ENCODE measurements at places on chromosomes 5 and 9. TPM values are rescaled to one million over a fixed set of nuclear protein-coding genes. Genes with fewer than 3 reads are reported as not detected.

MSMP gene
- 0.55 TPM for total RNA-seq

SLC1A3 gene
- total RNA-seq = 10.1 TPM

RAB3C gene
- 0.04 TPM for total RNA-seq

CEL gene
- 31.2 TPM for total RNA-seq

TRIM36 gene
- 1.4 TPM for total RNA-seq

DOCK8 gene
- total RNA-seq = 5.1 TPM

LAMC3 gene
- total RNA-seq = 10.2 TPM

GRCh38 chr5:124104344-124104743 is 592.4 kb downstream of the CSNK1G3 start:
- DNase-seq = no peak

- DNase-seq = no peak
Measured at GRCh38 chr5:90598293-90598692, 39.7 kb downstream of the ADGRV1 start.

GRCh38 chr9:6034954-6035353 is 19.5 kb upstream of the RANBP6 start:
- DNase-seq = no peak

- no peak for DNase-seq
Measured at GRCh38 chr5:96242571-96242970, 190.5 kb downstream of the PCSK1 start.

DNA sequence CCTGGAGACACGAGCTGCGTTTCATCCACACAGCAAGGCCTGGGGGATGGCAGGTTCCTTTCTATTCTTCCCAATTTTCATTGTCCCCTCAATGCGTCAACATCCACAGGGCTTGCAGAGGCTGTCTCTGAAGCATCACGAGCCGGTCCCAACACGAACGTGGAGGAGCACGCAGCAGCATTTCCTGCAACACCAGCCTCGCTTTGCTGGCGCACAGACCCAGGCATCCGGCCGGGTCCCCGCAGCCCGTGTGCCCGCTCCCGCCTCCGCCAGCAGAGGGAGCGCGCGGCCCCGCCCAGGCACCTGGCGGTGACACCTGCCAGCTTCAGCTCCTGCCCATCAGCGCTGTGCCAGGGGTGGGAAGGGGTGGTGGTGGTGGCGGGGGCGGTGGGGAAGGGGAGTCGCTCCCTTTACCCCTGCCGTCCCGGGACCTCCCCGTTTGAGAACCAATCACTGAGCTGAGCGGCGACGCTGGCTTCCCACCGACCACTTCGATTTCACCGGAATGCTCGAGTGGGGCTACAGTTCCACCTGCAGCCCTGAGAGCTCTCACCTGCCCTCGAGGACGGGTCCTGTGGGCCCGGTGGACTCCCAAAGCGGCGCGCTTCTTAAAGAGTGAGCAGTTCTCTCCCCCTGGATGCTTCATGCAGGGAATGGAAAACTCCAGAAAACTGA is 464.5 kb downstream of the ICE1 start:
- no peak for DNase-seq

DNA sequence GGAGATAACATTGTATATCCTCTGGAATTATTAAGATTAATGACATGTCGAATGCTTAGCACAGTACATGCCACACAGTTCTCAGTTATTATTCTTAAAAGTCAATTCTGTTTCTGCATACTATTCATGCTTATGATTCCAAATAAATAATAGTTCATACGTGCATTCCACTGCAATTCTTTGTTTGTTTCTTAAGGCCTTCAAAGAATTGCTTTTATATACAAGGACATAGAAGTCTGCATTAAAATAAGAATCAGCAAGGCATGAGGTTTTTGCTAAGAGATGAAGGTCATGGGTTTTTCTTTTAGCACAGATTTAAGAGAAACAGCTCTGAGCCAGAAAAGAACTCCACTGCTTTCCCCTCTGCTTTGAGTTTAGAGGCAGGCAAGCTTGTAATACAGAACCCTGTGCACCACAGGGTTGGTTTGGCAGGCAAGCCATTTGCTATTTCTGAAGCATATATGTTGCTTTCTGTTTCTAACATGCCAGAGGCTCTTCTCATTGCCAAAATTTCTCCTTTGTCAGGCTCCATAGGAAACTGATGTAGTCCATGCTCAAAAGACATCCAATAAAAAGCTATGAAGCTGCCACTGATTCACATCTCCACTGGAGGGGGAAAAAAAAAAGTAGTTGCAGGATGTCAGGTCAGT is 420.6 kb upstream of the TYRP1 start:
- DNase-seq = no peak

GRCh38 chr9:116156621-116157314 is 3.2 kb downstream of the PAPPA start:
- peak; percentile 28 for DNase-seq

GRCh38 chr9:115790520-115790919 is 363.1 kb upstream of the PAPPA start:
- no peak for DNase-seq

DNA sequence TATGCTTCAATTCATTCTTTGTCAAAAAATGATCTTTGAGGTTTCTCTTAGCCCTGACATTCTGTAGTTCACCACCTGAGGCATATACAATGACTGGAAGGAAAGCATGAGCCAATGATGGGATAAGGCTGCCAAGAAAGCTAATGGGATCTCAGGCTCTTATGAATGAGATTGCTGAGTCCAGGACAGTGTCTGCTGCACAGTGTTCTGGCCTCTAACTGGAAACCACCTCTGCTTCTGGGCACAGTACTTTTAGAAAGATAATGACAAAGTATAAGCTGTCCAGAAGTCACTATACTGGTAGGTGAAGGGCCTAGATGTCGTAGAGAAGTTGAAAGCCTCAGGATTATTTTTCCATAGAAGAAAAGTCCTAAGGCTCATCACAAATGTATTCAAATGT is 69.1 kb upstream of the PAPPA start:
- DNase-seq = no peak

- no peak for DNase-seq
Measured at GRCh38 chr9:125973547-125973946, 226.4 kb downstream of the PBX3 start.

GRCh38 chr5:91175708-91176107 is 207.4 kb downstream of the ARRDC3 start:
- no peak for DNase-seq

GRCh38 chr5:141515141-141515540 is 26.3 kb downstream of the PCDHGC5 start:
- DNase-seq = no peak

DNA sequence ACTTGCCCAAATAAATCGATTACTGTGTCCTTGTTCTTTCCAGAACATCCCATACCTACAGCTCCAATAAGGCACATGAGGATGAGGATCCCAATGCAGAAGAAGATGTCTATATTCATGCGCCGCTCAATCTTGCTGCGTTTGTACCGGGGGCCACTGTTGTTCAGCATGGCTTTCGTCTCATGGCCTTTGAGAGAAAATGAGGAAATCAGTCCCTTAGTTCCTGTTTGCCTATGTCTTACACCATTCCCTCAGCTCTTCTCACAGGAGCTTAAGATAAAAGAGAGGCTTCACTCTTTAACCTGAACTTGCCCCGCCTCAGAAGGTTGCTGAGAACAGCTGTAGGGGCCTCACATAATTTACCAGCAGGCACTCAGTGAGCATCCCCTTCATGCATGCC is 211.6 kb downstream of the ATP10B start:
- no peak for DNase-seq

DNA sequence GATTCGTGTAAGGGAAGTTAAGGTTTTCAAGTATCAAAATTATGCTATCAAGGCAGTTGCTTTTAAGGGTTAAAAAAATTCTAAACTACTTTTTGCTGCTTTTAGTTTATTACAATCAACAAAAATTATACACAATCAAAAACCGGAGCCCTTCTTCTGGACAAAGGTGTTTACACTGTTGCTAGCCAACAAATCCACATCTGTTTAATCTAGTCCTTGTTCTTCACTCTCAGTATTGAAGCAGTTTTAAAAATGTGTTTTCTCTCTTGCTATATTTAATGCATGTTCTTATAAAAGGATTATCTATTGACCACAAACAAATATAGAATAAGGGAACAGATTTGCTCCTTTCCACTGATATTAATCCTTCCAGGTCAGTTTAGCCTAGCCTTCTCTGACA is 2.5 kb downstream of the FEM1C start:
- DNase-seq = no peak

DNA sequence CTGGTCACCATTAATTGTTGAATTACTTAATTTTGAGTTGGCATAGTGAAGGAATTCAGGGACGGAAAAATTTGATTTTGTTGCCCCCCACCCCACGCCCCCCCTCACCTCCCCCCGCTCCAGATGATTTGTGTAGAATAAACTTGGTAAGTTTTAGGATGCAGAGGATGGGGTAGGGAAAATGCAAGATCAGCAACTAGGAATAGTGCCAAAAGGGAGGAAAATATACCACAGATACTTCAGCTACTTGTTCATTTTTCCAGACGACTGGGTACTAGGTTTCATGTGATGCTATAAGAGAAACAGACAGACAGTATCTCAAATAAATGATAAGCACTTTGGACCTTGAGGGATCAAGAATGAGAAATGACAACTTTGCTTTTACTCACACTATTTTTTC is 862.2 kb upstream of the SEMA6A start:
- no peak for DNase-seq

DNA sequence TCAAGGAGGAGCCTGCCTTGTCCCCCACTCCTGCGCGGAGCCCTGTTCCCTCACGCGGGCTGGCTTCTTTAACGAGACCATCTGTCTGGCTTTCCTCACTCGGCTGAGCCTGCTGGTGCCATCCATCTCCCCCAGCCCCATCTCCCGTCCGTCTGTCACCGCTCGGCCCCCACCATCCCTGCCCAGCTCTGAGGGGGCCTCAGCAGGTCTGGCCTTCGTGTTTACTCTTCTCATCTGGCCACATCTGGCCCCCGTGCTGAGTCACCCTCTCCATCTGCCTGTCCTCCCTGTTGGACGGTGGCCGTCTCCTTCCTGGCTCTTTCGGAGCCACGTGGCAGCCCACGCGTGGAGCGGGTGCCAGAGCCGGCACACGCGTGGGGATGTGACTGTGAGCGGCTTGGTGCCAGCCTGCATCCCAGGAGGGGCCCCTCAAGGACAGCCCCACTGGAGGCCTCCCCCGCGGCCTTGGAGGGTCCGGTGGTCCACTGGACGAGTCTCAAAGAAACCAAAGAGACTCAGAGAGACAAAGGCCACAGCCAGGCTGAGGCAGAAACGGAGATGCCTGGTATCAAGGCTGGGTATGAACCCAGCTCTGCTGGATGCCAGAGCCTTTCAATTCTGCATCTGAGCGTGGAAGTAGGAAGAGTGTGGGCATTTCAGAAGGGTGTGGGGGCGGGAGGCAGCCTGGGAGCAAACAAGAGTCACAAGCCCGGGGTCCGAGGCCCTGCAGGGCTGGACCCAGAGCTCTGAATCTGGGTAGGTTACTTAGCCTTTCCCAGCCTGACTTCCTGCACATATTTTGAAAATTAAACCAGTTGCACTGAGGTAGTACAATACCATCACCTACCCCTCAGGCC is 76.7 kb upstream of the UNC5A start:
- peak; percentile 70 for DNase-seq

- DNase-seq = no peak
Measured at GRCh38 chr5:61621202-61621650, 289.2 kb downstream of the ZSWIM6 start.

DNA sequence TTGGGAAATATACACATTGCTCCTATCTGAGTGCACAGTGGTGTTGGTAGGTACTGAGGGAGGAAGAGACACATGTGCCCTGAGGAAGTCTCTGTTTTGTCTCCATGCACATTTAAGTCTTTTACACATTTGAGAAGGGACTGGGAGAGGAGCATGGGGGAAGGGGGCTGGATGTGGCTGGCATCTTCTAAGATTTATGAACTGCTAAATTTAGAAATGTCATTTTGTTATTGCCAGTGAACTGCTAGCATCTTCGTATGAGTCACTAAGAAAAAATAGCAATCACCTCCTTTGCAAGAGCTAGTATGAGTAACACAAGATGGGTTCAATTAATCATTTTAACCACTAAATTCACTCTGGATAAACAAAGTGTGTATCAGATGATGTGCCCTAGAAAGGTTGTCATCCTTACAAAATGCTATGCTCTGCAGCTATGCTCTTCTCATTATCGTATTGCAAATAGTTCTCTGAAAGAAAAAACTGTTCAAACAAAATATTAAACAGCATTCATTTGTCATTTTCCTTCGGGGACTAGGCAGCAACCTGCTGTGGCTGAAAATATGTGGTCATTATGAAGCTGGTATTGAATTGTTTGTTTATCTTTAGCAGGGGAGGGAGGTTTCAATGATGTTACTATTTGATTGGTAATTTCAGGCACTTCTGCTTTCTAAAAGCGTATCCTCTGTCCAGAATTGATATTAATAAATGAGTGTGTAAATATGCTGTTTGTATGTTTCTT is 236.5 kb downstream of the DMRTA1 start:
- DNase-seq = no peak

DNA sequence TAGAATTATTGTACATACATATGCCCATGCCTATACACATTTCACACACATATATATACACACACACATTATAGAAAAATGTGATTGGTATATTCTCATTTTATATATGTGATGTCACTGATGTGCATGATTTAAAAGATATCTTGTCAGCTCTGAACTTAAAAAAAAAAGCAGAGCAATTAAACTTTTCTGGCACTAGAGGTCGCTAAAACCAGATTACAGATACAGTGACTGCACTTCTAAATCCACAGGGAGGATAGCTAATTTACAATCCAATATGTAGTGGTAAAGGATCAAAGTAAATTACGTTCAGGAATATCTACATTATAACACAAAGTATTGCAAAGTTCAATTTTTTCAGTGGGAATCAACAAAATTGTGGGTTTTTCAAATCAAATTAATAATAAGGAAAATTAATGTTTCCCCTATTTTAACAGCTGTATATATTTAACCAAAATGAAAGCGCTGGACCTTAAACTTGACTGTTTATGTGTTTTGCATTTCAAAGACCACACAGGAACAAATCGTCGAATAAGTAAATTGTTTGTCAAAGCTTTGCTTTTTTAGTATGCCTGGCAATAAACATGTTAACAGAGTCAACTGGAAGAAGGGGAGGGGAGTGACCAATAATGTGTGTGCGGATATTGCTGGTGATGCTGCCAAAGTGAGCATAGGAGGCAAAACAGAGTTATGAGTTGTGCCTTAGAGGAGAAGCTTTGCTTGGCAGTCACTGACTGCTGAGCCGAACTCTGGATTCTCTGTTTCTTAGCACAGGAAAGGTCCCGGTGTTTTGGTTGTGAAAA is 1201.4 kb upstream of the C9orf72 start:
- no peak for DNase-seq

DNA sequence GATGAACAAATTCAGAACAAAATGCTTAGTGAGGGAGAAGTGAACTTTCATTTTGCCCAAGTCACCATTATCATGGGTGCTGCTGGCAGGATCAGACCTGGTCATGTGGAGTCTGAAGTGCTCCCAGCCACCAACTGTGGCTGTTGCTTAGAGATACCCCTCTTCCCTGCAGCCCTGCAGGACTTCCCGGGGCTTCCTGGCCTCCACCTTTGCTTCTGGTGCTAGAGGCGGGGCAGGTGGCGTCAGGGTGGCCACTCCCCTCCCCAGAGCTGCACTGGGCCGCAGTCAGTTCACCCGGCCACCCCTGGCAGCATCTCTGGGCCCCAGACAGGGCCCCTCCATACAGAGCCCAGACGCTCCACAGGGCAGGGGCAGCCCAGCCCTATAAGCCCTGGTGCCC is 30.0 kb upstream of the SLC12A7 start:
- no peak for DNase-seq

GRCh38 chr5:82597437-82597836 is 319.3 kb upstream of the RPS23 start:
- no peak for DNase-seq

- no peak for DNase-seq
Measured at GRCh38 chr5:37891832-37892231, 52.0 kb upstream of the GDNF start.

- peak; percentile 57 for DNase-seq
Measured at GRCh38 chr5:2579126-2579525, 172.4 kb downstream of the IRX2 start.
